Right ventricle myocardium inferior (tissue), 1 donor: ENCODE measurements at places on chromosomes 3 and 15. TPM values are rescaled to one million over a fixed set of nuclear protein-coding genes. Genes with fewer than 3 reads are reported as not detected.

DNA sequence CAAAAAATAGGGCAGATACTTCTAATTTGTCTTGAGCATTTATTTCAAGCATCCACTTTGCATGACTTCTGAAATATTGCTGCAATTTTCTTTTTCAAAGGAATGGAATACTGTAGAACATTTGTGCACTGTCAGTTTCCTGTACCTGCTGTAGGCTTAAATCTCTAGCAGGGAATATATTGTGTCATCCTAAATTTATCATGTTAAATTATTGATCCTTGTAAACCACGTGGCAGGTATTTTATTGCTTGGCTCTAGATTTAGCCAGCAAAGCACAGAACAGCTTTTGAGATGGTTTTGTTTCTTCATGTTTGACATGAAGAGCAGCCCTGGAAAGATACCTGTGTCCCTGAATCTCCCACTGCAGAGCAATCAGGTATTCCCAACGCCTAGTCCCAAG lies 470.1 kb downstream of the GABRG3 start:
- DNase-seq = no peak

DNA sequence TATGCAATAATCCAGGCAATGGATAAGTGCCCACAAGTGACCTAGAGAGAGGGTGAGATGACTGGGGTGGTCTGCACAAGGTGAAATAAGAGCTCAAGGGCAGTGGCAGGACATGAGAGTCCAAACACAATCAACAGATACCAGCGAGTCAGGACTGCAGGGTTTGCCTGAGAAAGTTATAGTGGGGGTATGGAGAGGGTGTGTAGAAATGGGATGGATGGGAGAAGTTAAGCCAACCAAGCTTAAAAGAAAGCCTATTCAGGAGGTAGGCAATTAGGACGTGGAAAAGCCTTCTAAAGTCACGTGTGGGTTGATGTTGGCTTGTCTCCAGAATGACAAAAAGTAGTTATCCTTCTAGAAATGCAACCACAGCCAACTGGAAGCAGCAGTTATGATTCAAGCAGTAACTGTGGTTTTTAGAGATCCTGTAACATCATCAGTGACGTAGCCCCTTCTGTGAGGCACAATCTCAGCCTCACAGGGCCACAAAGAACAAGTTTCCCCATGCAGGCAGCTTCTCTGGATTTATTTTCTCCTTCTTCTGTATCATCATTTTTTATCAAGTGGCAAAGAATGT lies 56.1 kb downstream of the FAM174B start:
- DNase-seq = no peak

- DNase-seq = no peak
These were observed 17.5 kb upstream of the HCN4 start for GRCh38 chr15:73386238-73386637.

DNA sequence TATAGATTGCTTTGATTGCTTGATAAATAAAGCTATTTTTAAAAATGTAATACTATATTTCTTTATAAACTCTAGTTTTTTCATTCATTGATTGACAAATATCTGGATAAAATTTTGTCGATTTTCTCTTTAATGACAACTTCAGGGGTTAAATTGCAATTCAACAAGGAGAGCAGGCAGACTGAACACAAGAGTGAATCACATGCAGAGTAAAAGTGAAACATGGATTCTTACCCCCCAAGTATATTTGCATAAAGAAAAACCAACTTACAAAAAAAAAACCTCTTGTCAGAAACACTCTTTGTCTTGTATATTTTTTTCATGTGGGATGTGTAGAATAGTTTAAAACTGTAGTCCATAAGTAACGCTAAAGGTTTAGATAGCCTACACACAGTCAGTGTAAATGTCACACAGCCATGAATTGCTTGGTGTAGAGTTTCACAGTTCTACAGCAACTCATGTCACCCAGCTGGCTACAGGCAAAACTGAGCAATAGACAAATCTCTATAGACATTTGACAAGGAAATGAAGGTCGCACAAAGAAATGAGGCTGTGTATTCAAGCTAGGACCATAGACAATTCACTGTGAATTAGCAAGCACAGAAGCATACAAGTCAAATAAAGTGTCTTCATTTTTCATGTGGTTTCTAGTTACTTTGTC lies 141.6 kb downstream of the THRB start:
- DNase-seq = no peak

- no peak for DNase-seq
These were observed 54.5 kb upstream of the OCA2 start for GRCh38 chr15:28153492-28154119.

DNA sequence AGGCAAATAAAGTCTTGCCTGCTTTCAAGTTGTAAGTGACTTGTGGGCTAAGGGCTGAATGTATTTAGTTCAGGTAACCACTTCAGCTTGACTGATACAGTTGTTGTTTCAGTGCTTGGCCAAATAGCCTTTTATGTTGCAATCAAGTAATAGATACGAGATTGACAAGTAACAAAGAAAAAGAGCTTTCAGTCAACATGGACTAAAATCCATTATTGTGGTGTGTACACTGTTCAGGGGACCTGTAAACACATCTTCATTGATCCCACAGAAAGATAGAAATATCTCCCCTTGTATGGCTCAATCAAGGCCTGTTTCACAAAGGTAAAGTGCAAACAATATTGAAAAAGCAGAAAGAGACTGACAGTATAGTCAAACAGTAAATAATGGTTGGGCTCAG lies 224.8 kb upstream of the TMCO5A start:
- no peak for DNase-seq

DNA sequence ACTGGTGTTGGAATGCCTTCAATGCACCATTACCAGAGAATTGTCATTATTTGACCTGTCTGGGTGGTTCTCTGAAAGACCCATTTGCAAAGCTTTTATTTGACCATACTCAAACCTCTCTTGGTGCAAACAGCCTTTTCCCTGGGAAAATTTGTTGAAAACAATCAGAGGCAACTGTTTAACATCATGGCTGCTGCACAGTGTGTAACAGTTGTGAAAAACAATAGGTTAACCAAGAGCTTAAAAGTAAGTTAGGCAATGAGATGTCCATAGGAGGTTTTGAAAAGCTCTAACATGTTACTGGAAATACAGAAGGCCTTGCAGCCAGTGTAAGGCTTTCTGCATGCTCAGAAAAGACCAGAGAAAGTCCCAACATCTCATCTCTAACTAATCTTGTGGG lies 18.9 kb downstream of the SPINK8 start:
- DNase-seq = no peak

DNA sequence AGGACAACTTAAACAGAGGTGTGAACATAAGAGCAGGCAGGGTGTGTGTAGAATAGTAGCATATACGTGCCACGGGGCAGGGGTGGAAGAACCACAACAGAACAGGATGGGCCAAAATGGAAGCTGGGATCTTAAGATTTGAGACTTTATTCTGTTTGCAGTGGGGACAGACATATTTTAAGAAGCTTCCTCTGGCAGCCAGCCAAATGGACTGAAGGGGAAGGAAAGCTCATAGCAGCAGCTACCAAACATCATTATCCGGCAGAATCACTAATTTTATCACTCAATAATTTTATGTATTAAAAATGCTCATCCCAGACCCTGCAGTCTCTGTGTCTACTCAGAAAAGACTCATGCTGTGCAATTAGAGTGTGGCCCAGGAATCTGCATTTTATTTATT lies 130.9 kb upstream of the CTDSPL start:
- DNase-seq = no peak

GRCh38 chr15:78129751-78130287 lies 1.4 kb downstream of the CIB2 start:
- no peak for DNase-seq

Gene GOLGA6L7
- not detected for total RNA-seq

Gene FAM107A
- 82.9 TPM for total RNA-seq

Gene CPN2
- 2.3 TPM for total RNA-seq
